ENCODE measurements at places on chromosomes 5 and 9.

DNA sequence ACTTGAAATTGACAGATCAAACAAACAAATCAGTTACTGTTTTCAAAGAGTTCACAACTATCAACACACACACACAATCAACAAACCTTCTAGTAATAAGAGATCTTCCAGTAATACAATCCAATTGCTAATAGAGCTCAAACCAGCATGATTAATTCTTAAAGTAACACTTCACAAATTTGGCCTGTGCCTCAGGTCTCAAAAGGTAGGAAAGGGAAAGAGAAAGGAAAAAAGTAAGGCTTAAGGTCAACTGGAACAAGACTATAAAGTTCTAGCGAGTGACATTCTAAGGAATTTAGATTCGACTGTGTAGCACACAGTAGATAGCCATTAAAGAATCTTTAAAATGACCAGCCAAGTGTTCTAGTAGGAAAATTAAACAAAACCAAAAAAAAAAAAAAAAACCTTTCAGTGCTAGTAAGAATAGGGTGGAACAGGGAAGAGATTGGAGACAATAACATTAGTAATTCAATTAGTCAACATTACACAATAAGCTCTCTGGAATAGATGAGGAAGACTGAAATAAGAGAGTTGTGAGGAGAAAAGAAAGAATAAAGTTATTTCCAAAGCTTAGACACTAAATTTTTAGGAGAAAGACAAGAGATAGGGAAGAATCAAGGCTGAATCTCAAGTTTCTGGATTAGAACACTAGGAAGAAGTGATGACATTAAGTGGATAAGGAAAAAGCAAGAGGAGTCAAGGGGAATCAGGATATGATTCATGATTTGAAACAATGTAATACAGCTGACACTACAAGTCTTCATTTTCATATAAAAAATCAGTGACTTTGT is 86.1 kb downstream of the FBXL17 start:
- no peak for DNase-seq

- no peak for DNase-seq
Observed at GRCh38 chr5:107253246-107253645, 417.5 kb downstream of the EFNA5 start.

- DNase-seq: no peak
Observed at GRCh38 chr5:13934921-13935320, 9.6 kb downstream of the DNAH5 start.

DNA sequence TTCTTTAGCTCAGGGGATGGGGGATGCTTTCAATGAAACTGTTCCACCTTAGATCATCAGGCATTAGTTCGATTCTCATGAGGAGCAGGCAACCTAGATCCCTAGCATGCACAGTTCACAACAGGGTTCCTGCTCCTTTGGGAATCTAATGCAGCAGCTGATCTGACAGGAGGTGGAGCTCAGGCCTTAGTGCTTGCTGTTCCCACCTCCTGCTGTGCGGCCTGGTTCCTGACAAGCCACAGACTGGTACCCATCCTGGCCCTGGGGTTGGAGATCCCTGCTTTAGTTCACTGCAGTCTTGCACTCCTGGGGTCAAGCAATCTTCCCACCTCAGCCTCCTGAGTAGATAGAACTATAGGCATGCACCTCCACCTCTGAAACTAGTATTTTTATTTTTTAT is 1369.8 kb upstream of the NUDT12 start:
- no peak for DNase-seq

- no peak for DNase-seq
Observed at GRCh38 chr5:144504929-144505577, 334.4 kb downstream of the KCTD16 start.

- DNase-seq: no peak
Observed at GRCh38 chr5:91361055-91361701, 21.9 kb downstream of the ARRDC3 start.

DNA sequence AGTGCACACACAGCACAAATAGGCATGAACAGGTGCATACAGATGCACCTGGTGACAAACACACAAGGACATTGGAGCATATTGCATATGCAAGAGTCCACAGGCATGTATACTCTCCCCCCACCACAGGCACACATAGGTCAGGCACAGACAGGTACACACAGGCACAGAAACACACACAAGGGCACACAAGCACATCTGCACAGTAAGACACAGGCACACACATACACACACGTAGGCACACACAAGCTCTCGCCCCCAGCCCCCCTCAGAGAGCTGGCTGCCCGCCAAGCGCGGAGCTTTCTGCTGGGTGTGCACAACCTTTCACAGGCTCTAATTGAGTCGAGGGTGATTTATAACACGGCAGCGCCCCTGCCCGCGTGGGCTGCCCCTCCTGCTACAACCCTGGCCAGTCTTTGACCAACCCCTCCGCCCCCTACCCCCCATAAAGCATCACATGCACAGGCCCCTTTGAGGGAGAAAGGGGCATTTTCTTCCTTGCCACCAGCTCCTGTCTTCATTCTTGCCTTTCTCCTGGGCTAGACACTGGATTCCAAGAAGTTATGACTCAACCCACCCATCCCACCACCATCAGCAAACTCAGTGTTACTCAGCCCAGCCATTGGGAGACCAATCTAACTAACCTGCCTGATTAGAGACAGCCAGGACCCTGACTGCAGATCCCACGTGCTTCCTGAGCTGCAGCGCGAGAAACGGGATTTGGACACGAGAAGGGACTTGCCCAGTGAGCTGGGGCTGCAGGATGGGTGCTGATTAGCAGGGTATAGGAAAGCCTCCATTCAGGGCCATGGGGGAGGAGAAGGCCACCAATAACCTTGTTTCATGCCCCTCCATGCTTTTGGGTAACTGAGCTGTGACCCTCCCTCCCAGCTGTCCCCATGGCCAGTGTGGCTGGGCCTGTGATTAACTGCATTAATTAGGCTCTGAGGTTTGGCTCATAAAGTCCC is 42.8 kb upstream of the PSD2 start:
- DNase-seq: no peak

- no peak for DNase-seq
Observed at GRCh38 chr9:91172329-91172728, 189.4 kb downstream of the AUH start.

- DNase-seq: no peak
Observed at GRCh38 chr9:71403106-71403505, 281.7 kb upstream of the TRPM3 start.

DNA sequence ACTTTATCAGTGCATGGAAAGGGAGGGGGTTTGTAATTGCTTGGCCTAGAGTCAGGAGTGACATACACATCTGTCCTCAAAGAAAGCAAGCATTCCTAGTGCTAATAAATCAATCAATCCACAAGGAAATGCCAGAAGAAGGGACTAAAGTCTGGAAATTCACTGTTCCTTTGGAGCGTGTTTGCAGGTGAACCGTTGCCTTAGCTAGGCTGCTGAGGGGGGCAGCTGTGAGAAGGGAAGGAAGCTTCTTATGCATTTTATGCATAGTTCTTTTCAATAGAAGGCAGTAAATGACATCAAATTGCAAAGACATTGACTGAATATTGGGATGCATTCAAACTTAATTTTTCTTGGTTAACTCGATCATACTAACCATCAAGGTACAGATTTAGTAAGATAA is 1092.5 kb upstream of the SEMA6A start:
- DNase-seq: no peak

GRCh38 chr9:32968101-32969011 is 33.1 kb downstream of the APTX start:
- peak; percentile 24 for DNase-seq

GRCh38 chr5:90690307-90690706 is 131.7 kb downstream of the ADGRV1 start:
- no peak for DNase-seq

DNA sequence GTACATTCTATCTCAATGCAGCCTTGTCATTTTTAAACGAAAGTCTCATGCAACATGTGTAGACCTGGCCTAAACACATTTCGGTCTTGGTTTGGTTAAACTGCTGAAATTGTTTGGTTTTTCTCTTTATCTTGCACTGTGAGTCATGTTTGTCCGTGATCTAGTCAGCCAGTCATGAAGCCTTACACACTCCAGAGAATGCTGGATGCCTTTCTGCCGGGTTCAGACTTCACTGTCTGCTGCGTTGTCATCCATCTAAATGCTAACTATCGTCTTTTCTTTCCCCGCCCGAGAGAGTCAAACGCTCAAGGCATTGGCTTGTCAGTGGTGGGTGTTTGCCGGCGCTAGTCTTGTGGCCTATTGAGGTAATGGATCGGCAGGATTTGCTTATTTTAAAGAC is 1194.6 kb upstream of the WWC1 start:
- DNase-seq: no peak

DNA sequence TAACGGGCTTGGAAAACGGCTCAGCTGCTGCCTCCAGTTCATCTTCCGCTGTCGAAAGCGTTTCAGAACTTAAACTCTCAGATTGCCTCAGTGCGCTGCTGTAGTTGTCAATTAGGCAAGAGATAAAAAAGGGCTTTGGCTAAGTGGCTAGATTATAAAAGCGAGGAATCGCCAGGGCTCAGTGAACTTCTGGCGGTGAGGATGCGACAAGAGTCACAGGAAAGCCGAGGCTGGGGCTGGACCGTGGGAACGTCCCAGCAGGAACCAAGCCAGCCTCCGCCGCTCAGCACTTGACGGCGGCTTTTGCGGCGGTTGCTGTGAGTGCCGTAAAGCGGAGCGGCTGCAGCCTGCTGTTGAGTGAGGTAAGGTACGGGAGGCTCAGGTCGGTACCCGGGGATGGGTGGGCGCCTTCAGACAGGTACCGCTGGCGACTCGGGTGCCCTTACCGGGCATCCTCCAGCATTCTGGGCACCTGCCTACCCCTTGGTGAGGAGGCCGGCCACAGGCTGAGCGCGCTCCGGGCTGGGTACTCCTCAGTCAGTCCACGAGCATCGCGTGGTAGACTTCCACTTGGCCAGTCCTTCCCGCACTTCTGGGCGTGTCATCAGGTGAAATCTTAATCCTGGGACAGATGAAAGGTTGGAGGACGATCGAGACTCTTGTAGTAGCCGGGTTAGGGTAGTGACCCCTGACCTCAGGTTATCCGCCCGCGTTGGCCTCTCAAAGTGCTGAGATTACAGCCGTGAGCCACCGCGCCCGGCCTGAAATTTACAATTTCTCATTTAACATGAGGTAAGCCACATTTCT is at the start of gene FKTN:
FKTN (plus strand) TSS at position 328 of the 807 bp plus-strand sequence. CDS start 16,902 bp downstream, outside the sequence.
- peak; percentile 87 for DNase-seq

DNA sequence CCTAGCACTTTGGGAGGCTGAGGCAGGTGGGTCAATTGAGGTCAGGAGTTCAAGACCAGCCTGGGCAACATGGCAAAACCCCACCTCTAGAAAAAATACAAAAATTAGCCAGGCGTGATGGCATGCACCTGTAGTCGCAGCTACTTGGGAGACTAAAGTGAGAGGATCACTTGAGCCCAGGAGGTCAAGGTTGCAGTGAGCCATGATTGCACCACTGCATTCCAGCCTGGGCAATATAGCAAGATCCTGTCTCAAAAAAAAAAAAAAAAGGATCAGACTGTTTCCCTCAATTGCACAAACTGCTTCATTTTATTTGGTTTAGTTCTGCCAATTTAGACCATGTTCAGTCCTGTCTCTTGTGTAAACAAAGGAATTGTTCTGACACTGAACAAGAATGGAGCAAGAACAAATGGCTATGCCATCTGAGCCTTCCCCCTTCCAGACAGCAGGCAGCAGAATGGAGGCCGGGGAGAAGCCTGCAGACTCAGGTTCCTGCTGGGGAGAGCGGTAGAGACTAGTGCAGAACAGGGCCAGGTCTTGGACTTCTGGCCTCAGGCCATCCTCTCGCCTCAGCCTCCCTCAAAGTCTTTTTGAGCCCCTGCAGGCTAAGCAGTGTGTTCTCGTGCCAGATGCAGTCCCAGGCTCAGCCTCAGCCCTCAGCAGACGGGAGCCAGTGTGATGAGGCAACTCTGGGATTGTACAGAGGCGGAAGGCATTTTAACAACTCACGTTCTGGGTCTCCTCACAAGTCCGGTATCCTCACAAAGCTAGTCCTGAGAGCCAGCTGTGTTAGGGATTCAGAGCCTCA is 18.2 kb downstream of the HNRNPH1 start:
- DNase-seq: no peak

- DNase-seq: no peak
Observed at GRCh38 chr9:138061631-138062030, 184.0 kb downstream of the CACNA1B start.

- DNase-seq: no peak
Observed at GRCh38 chr9:138045541-138046490, 168.2 kb downstream of the CACNA1B start.

- no peak for DNase-seq
Observed at GRCh38 chr9:121876658-121877271, 216.3 kb downstream of the TTLL11 start.

GRCh38 chr5:96790961-96791504 is 16.7 kb downstream of the ERAP1 start:
- DNase-seq: no peak

DNA sequence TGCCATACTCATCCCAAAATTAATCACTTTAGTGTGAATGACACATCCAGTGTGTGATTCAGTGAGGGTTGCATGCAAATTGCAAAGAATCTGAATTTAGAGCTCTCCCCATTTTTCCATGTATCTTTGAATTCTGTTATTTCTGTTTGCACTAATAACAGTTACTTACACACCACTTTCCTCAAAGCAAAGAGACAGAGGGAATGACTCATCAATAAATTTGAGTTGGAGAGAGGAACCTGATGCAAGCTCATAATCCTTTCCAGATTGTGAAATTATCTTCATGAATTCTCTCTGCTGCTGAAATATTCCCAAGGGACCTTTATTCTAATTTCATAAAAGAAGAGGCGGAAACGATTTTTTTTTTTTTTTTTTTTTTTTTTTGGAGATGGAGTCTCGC is 204.8 kb downstream of the CDH9 start:
- no peak for DNase-seq

DNA sequence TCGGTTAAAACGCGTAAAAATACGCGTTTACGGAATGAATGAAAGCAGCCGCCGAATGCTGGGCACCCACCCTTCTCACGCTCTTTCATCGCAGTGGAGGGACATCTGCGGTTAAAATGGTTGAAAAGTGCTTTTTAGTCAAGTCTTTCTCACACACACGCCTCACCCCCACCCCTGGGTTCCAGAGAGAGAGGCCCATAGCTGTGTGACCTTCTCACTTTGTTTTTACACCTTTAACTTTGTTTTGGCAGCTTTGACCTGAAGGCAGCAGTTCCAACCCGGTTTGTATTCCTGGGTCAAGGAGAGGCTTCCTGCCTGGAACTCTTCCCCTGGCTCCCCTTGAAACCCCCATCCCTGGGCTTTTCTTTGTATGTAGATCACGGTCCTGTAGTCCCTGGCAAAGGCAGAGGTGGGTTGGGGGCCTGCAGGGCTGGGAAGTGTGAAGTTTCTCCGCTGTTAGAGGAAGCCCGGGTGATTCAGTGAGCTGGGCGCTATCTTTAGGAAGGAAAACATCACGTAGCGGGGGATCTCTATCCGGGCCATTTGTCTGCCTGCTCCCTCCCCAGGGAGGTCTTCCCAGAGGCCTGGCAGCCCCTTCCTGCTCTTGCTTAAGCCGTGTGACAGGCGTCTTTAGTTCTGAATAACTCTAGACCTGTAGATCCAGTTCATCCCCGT is 29.6 kb downstream of the SPRY4 start:
- DNase-seq: no peak

GRCh38 chr9:113774963-113775362 is 101.1 kb upstream of the ZNF618 start:
- DNase-seq: no peak

- DNase-seq: no peak
Observed at GRCh38 chr5:90898326-90899013, 339.9 kb downstream of the ADGRV1 start.

GRCh38 chr9:78006734-78007133 is 24.9 kb downstream of the GNAQ start:
- DNase-seq: no peak

GRCh38 chr9:74463825-74464224 is 33.3 kb upstream of the RORB start:
- DNase-seq: no peak

Data from HuH-7 (cell line).